CD4-positive, alpha-beta T cell treated with Interleukin-21 for 1 hour (primary cell): ENCODE measurements at places on chromosomes 4 and X.

DNA sequence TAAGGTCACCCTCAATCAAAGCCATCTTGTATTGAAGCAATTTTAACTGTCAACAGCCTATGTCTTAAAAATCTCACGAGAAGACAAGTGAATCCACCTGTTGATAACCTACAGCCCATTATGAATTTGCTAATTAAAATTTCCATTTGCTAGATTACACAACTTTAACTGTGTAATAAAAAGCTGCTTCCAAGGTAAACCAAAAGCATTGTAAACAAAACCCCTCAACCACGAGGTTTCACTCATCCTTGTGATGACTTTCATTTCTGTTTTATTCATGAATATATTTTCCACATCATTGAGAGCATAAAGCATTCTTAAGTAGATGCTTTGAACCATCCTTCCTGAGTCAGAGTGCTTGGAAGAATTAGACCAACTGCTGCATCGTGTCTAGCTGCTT is 217.5 kb upstream of the GYPA start:
- DNase-seq = no peak

GRCh38 chr4:24645765-24646550 is 61.6 kb upstream of the DHX15 start:
- no peak for DNase-seq

GRCh38 chr4:82423245-82424054 is 6.8 kb downstream of the HNRNPDL start:
- DNase-seq = no peak

- DNase-seq = no peak
Observed at GRCh38 chr4:58163156-58163555, 1053.0 kb upstream of the IGFBP7 start.

DNA sequence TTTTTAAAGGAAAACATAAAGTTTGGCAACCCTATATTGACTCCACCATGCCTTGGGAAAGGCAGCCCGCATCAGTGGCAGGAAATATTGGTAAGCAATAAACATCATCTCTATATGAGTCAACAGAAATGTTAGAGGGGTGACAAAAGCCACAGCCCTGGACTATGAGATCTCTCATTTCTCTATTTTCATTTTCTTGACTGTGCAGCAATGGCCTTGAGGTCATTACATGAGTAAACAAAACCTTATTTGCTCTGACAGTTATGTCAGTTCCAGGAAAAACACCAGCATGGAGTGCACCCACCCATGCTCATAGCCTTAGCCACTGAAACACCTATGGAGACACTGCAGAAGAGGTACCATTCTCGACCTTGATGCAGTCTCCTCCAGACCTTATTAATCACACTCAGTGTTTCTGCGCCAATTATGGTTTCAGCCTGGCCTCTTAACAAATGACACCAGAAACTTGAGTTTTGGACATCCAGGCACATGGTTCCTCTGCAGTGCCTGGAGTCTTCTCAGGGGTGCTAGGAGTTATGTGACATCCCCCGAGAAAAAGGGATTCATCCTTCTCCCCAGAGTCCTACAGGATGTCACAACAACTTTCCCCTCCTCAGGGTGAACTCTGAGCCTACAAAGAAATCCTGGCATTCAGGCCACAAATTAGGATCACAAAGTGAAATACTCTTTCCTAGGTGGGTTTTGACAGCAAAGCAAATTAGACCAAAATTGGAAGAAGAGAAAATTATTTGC is 16.0 kb upstream of the HPGD start:
- no peak for DNase-seq

DNA sequence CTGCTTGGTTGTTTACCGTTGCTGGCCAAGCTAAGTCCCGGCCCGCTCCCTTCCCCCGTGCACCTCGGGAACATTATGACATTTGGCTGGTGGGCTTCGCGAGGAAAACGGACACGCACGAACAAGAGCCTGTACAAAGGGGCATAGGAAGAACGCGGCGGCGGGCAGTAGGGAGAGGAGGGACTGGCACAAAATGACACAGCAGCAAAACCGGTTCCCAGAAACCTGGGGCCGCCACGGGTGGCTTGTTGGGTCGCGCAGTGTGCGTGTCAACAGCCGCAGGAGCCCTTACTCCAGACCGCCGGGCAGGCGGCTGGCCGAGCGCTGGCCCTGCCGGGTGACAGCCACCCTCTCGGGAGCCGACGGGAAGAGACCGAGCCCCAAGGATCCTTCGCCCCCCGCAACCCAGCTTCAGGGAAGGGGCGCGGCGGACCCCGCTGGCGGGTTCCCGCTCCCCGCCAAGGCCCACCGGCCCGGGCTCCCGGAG is 1.6 kb upstream of the LIN54 start:
- no peak for DNase-seq

DNA sequence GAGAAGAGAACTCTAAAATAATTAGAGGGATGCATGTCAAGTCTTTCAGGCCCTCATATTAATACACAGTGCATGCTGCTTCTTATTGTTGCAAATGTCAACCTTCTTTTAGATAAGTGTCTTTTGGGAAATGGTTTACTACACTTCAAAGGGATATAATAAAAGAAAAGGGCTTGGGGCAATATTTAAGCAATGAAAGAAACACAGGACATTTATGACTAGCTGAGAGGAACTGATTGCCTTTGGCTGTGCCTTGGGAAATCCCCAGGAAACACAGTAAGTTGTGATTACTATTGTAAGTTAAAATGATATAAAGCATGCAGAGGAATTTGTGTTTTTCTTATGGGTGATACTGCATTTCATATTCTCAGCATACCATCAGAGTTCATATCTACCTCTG is 1036.2 kb upstream of the GRID2 start:
- no peak for DNase-seq

DNA sequence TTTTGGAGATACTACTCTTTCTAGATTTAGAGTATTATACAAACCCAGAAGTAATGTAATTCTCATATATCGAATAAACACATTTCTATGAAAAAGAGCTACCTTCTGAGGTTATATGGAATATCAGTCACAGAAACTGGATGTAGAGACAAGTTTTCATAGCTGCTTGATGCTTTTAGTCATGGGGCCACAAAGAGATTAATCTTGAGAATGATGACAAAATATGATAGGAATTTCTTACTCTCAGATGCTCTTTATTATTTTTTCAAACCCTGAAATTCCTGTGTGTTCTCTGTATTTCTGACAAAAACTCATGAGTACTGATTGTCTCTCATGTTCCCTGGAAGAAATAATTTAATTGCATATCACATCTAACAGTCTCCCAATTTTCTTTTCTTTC is 662.5 kb downstream of the RAPGEF2 start:
- DNase-seq = no peak

DNA sequence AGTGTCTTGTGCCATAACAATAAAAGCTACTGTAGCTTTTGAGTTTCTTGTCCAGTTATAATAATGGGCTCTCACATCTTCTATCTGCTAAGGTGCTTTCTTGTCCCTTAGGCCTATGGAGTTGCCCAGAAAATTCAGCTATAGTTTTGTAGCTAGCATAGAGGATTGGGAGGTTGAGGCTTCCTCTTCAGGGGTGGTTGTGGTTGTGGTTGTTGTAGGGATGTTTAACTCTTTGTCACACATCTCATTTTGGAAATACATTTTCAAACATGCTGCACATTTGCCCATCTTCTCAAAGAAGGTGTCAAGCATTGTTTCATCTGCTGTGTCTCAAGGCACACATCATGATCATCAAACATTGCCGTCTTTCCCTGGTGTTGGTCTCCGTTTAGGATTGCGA is 65.0 kb downstream of the ATXN3L start:
- DNase-seq = no peak

GRCh38 chr4:108854786-108855185 is 91.9 kb upstream of the ETNPPL start:
- no peak for DNase-seq

GRCh38 chr4:186236126-186236525 is 8.8 kb downstream of the KLKB1 start:
- DNase-seq = no peak

GRCh38 chr4:18209448-18209847 is 187.9 kb upstream of the LCORL start:
- DNase-seq = no peak

DNA sequence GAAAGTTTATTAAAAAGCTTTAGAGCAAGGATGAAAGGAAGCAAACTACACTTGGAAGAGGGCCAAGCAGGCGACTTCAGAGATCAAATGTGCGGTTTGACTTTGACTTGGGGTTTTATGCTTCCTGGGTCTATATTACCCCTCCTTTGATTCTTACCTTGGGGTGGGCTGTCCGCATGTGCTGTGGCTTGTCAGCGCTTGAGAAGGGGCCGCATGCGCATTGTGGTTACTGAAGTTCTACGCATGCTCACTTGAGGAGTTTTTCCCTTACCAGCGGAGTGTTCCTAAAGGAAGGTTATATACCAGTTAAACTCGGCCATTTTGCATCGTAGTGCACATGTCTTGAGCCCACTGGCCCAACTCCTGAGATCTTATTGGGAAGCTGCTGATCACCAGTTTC is 9.9 kb downstream of the ZNF157 start:
- DNase-seq = peak; percentile 88

- no peak for DNase-seq
Observed at GRCh38 chr4:45951153-45951552, 172.7 kb downstream of the GABRG1 start.

GRCh38 chr4:8721621-8722020 is 129.1 kb downstream of the CPZ start:
- no peak for DNase-seq

GRCh38 chrX:112043997-112044396 is 38.6 kb downstream of the TRPC5 start:
- DNase-seq = no peak

DNA sequence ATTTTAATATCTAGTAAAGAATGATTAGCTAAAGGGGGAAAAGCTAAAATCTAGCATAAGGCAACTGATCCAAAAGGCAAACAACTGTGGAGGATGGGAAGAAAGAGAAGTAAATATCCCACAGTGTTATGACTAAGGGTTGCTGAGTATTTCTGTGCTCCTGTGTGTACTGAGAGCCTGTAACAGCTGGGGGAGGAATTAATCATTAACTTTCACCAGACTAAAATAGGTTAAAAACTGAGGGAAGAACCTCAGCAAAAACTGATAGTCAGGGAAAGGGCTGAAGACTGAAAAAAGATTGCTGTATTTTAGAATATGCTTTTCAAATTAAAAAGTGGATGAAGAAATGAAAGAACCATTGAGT is 365.9 kb downstream of the CXXC4 start:
- no peak for DNase-seq

- no peak for DNase-seq
Observed at GRCh38 chr4:3339577-3339976, 46.8 kb downstream of the RGS12 start.

DNA sequence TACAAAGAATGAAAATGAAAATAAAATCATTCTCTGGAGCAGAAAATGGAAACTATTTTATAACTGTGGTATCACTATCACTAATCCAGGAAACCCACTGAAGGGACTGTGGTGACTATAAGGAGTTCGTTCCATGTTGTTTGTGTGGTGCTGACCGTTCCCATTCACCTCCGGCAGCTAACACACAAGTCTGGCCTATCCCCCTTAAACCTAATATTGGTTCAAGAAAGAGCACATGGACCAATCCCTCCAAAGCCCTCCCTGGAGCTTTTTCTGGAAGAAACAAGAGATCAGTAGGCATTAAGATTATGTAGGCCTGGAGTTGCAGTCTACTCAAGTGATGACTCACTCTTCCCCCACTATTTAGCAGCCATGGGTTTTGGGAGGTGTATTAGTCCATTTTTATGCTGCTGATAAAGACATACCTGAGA is 25.9 kb upstream of the FAM241A start:
- DNase-seq = no peak

GRCh38 chr4:155690044-155690837 is 23.6 kb downstream of the GUCY1A1 start:
- DNase-seq = no peak
